ENCODE measurements at places on chromosomes 4 and X.

- no peak for DNase-seq
Observed at GRCh38 chrX:109936598-109936997, 66.3 kb upstream of the TMEM164 start.

GRCh38 chr4:139526928-139527327 is 29.1 kb downstream of the SETD7 start:
- DNase-seq: no peak

DNA sequence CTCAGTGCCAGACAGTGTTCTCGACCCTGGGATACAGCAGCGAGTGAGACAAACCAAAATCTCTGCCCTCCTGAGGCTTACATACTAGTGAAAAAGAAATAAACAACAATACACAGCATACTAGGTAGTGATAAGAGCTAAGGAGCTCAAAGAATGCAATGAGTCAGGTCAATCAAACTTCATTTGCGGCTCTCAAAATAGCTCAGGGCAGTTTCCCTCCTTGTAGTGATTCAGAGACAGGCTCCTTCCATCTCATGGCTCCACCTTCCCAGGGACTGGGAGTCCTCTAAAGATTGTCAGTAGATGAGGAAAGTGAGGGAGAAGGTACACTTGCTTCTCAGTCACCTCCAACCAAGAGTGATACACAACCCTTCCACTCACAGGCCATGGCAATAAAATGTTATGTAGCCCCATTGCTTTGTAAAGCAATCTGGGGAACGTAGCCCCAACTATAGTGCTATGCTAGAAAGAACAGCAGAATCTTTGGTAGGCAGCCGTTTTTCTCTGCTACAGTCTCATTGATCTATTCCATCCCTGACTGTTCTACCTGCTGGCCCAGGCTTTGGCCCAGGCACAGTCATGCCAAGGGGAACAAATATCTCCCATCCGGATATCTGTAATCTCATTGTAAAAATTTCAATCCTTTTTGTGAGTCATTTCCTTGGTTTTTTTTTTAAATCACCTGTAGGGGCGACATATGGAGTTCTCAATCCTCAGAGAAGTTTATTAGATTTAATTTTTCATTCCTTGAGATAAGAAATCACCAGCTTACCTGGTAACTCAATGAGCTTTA is 183.1 kb upstream of the S100G start:
- DNase-seq: peak; percentile 27

DNA sequence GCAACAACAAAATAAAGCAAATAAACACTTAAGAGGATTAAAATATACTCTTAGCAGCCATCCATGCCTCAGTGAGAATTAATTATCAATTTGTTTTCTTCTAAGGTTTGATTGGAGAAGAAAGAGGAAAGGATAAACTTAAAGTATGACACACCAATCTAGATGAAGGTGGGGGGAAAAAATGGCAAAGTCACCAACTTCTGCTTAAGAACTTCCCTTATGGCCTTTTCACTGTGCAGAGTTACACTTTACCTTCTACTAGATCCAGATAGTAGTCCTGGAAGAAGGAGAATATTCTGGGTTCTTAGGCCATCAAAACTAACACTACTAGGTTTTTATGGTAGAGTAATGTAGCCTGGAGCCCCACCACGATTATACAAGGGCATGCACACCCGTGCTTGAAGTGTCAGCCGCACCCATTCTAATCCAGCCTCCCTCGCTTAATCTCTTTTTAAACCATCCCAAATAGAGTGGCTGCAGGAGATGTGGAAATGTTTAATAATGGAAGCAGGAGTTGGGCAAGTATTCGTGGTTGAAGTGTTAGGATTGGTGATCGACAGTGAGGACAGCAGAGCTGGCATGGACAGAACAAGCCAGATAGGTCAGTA is 14.1 kb downstream of the ENPEP start:
- DNase-seq: no peak

- DNase-seq: peak; percentile 41
Observed at GRCh38 chr4:20137176-20137575, 114.5 kb upstream of the SLIT2 start.

DNA sequence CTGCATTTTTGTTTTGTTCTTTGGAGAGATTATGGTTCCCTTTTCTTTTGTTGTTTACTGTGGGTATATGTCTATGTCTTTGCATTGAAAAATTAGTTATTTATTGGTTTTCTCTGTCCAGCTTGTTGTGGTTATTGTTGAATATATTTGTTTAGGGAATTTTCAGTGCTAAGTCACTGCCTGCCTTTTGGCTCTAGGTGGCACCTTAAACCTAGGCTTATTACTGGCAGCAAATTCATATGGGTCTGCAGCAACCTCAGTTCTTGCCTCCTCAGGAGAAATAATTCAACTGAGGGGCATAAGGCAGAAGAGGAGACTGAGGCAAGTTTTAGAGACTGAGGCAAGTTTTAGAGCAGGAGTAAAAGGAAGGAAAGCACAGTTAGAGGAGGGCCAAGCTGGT is 1157.3 kb upstream of the AGA start:
- DNase-seq: no peak

GRCh38 chrX:136781180-136781797 is 557 bp upstream of the ARHGEF6 start:
- no peak for DNase-seq

DNA sequence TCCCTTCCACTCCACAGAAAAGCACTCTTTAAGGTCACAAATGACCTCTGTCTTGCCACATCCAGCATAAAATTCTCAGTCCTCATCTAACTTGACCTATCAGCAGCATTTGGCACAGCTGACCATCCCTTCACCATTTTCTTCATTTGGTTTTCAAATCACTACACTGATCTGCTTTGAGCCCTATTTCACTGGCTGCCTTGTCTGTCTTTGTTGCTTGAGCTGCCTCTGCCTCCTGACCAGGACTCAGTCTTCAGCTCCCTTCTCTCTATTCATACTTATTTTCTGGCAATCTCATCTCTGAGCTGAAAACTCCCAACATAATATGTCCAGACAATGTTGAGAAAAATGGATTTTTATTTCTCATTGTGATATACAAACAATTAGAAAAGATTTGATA is 27.7 kb upstream of the PDE5A start:
- DNase-seq: no peak

GRCh38 chrX:151825007-151825406 is 87.7 kb upstream of the MAGEA4 start:
- DNase-seq: no peak

- no peak for DNase-seq
Observed at GRCh38 chrX:153883163-153883843, 2.7 kb downstream of the L1CAM start.

- no peak for DNase-seq
Observed at GRCh38 chr4:105550641-105551040, 1.8 kb upstream of the ARHGEF38 start.

DNA sequence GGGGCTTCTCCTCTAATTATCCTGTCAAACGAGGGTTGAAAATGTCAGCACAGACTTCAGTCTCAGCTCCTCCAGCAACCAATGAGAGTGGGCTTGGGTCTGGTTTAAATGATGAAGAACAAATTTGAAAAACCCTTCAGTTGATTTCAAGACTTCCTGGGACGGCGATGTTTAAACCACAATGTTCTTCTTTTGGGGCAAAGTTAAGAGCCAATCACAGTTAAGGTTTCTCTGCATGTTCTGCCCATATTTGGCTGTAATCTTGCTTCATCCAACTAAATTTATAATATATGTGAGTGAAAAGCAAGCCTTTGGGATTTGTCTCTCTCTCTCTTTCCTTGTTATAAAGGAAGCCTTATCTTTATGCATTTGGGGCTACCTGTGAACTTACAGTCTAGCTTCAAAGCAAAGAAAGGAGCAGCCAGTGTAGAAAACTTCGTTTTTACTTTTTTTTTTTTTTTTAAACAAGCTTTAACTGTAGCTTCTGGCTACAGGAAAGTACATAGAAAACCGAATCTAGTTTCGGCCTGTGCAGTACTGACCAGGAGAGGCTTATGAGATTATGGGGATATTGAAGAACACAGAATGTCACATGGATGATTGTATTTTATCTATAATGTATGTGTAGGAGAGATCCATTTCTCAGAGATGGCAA is 46.8 kb upstream of the FAM9C start:
- DNase-seq: no peak

DNA sequence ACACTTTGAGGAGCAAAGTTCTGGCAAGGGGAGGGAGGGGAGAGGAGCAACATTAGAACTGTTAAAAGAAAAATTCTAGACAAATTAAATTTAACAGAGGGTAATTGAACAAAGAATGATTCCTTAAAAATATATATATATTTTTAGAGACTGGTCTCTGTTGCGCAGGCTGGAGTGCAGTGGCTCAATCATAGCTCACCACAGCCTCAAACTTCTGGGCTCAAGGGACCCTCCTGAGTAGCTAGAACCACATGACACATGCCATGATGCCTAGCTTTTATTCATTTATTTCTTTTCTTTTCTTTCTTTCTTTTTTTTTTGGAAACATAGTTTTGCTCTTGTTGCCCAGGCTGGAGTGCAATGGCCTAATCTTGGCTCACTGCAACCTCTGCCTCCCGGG is 19.1 kb upstream of the SPINK2 start:
- no peak for DNase-seq

GRCh38 chr4:155592938-155593297 is 73.7 kb upstream of the GUCY1A1 start:
- no peak for DNase-seq

GRCh38 chrX:10597871-10598270 is 22.5 kb downstream of the MID1 start:
- no peak for DNase-seq
